NCI-H2081 (cell line): ENCODE measurements at places on chromosomes 12 and 14.

- no peak for DNase-seq
These were observed 194.9 kb downstream of the PAH start for GRCh38 chr12:102722147-102722546.

DNA sequence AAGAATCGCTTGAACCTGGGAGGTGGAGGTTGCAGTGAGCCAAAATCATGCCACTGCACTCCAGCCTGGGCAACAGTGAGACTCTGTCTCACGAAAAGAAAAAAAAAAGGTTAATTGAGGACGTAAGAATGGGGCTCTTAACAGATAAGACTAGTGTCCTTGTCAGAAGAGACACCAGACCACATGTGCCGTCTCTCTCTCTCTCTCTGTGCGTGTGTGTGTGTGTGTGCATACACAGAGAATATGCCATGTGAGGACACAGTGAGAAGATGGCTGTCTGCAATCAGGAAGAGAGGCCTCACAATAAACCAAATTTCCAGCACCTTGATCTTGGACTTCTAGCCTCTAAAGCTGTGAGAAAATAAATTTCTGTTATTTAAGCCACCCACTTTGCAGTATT, 11.7 kb upstream of the ERC1 start:
- no peak for DNase-seq

GRCh38 chr12:54221402-54221984, 32.7 kb upstream of the SMUG1 start:
- no peak for DNase-seq

GRCh38 chr12:3303410-3304136, 187.4 kb upstream of the PRMT8 start:
- DNase-seq = peak; percentile 77

- DNase-seq = no peak
These were observed 307.2 kb upstream of the SOX5 start for GRCh38 chr12:24256684-24257083.

DNA sequence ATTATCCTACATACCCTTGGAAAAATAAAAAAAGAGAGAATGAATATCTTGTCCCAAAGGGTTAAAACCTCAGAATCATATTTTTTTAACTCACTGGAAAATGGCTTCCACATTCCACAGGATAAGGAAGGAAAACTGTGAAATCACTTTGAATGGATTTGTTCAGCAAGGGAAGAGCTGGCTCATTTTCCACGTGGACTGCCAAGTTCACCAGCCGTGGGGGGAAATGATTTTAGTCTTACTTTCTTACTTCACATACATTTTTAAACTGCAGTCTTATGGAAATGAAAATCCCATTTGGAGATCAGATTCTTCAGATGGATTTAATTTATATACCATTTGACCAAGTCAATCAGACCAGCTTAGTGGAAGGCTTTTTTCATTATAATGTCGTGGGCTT, 29.9 kb upstream of the AEBP2 start:
- DNase-seq = no peak
